ENCODE measurements at places on chromosomes 3 and 15.
A peak's percentile ranks its signal among the peaks of the same experiment; 100 is the strongest.

- no peak for DNase-seq
Observed at GRCh38 chr3:107260207-107260606, 117.0 kb upstream of the CCDC54 start.

DNA sequence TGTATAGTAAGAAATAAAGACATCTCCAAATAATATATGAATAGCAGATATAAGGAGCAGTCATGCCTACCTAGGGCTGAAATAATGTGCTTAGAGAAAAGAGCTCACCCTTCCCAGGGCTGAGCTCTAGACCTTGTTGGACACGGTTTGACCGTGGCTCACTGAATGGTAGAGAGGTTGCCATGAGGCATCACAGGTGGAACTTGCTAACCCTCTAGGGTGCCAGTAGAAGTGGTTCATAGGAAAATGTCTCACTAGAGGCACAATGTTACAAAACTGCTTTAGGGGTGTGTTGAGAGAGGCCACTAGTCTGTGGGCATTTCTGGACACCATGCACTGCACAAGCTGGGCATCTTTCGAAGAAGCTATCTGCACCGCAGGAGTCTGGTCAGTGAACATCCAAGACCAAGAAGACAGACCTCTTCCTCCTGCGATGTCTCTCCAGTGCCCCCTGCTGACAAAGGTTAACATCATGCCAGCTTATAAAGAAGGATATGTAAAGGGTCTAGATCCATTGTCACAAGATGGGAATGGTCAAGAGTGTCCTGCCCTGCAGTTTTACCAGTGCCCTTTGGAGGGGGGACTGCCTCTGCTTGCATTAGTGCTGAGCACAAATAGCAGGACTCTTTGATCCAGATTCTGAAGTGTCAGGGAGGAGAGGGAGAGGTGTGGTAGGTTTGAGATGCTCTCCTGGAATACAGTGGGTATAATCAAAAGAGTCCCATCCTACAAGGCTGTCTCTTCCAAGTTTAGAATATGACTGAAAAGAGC, 266.8 kb downstream of the ZNF385D start:
- DNase-seq: peak; percentile 9

DNA sequence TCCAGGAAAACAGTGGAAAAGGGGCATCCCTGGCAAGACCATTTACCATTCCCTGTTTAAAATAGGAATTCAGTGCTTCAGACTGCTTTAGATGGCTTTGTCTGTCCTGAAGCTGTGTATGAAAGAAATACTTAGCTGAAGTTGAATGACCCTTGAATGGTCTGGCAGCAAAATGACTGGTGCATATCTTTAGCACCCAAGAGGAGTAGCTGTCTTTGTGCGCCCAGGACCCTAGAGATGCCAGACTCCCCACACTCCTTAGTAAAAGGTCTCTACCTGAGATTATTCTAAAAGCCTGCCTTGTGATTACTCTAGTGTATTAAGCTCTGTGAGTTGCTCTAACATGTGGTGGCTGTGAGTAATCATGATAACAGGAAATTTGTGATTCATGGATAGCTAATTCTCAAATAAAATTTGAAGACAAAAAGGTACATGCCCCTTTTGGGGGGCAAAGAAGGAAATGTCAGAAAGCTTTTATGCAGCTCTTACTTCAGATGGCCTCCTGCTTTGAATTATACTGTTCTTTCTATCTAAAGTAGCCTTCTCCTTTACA, 3.2 kb downstream of the MAPKBP1 start:
- no peak for DNase-seq

- DNase-seq: no peak
Observed at GRCh38 chr3:142027735-142028134, 121.6 kb downstream of the TFDP2 start.

DNA sequence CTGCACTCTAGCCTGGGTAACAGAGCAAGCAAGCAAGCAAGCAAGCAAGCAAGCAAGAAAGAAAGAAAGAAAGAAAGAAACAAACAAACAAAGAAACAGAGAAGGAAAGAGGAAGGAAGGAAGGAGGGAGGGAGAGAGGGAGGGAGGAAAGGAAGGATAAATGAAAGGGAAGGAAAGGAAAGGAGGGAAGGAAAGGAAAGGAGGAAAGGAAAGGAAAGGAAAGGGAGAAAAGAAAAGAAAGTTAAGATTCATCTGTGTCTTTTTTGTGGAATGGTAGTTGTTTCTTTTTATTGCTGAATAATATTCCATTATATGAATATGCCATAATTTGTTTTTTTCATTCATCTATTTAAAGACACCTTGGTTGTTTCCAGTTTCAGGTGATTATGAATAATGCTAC, 506.9 kb upstream of the NAALADL2 start:
- DNase-seq: no peak

- peak; percentile 39 for DNase-seq
Observed at GRCh38 chr3:58520403-58521335, 16.3 kb downstream of the ACOX2 start.

DNA sequence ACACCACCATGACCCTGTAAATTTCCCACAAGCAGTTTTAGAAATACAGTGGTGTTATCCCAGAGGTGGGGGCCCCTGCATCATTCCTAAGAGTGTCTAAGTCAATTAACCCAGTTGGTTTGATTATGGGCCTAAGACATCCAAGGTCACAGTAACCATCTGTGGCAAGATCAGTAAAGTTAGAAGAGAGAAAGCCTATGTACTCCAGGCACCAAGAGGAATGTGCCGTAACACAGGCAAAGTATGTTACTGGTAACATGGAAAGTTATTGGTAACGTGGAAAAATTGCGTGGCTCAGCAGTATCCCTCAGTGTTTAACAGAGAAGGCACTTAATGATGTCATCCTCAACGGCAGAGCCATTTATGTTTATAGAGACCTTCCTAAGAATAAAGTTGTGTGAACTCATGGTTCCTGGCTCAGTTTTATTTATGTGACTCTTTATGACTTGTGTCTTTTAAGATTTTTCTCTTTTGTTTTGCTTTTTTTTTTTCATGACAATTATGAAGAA, 144.1 kb upstream of the RASGRP1 start:
- DNase-seq: no peak

Measured in GM10248 (cell line).